ENCODE measurements at places on chromosomes 2 and 18. TPM values are rescaled to one million over a fixed set of nuclear protein-coding genes. Genes with fewer than 3 reads are reported as not detected.

IKZF2 gene
- 4.0 TPM for polyA plus RNA-seq

CYRIA gene
- polyA plus RNA-seq: 6.3 TPM

TACR1 gene
- not detected for polyA plus RNA-seq

- H3K27ac ChIP-seq: no peak overlapping the region
- peaks cover 84% of the 10 kb centered on the region for H3K4me1 ChIP-seq
- no peak overlapping the region for H3K4me3 ChIP-seq
- H3K36me3 ChIP-seq: peaks cover 70% of the 10 kb centered on the region
These were observed 8.6 kb downstream of the XRCC5 start for GRCh38 chr2:216117561-216118340.

DNA sequence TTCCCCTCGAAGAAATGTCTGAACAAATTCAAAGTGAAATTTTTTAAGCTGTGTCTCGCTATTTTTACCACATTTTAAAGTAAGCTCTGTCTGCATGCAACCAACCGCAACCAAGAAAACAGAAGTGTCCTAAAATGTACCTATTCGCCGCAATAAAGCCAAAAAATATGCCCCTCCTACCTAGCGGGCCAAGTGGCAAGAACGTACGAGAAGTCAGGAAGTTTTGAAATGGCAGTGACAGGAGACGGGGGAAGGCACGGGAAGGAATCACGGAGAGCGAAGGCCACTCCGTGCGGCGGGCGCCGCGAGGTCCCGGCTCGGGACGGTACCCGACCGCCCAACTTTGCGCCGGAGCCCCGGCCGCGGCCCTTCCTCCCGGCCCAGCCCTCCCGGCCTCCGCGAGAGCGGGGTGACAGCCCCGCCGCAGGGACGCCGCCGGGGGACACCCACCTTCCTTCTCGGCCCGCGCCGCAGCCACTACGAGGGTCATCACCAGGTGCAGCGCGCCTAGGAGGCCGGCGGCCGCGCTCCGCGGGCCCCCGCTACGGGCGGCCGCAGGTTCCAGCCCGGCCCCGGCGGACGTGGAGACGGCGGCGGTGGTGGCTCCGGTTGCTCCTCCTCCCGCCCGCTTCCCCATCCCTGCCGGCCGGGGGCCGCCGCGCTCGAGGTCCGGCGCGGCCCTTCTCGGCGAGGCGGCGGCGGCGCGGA is 568 bp downstream of the TMEM131 start:
- peak overlapping the region; percentile 65 for H3K4me3 ChIP-seq
- H3K27me3 ChIP-seq: no peaks in the 10 kb centered on the region
- no peaks in the 10 kb centered on the region for H3K36me3 ChIP-seq
- H3K27ac ChIP-seq: peak overlapping the region; percentile 66
- DNase-seq: peak; percentile 65

DNA sequence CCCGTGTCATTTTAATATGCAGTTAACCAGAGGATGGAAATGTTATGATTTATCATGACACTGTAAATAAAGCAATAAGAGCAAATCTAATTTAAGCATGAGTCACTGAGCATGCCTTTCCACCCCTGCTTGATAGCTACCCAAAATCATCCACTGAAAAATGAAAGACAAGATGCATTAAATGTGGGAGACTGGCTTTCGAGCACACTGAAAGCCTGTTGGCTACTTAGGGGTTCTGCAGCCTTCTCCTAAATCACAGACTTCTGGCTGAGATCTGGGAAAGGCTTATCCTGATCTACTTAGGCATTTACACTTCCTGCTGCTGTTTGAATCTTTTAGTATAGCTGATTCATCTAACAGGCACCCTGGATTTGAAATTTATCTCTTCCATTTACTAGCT is 778.3 kb upstream of the CDH7 start:
- DNase-seq: no peak
- H3K27me3 ChIP-seq: no peaks in the 10 kb centered on the region
- no peaks in the 10 kb centered on the region for H3K36me3 ChIP-seq
- H3K4me1 ChIP-seq: no peaks in the 10 kb centered on the region

- no peak overlapping the region for H3K4me3 ChIP-seq
- H3K27me3 ChIP-seq: no peaks in the 10 kb centered on the region
- no peak for DNase-seq
- H3K4me1 ChIP-seq: no peaks in the 10 kb centered on the region
- peaks cover 11% of the 10 kb centered on the region for H3K36me3 ChIP-seq
These were observed 8.9 kb downstream of the PDCL3 start for GRCh38 chr2:100571668-100572067.
